ENCODE measurements at places on chromosomes 13 and 19. TPM values are rescaled to one million over a fixed set of nuclear protein-coding genes. Genes with fewer than 3 reads are reported as not detected.

NDUFB7 gene
- 118 TPM for total RNA-seq

RPS19 gene
- total RNA-seq = 3,181 TPM

SH2D3A gene
- 18.2 TPM for total RNA-seq

EVI5L gene
- total RNA-seq = 5.0 TPM

DZIP1 gene
- 0.17 TPM for total RNA-seq

ZNF285 gene
- total RNA-seq = 0.22 TPM

CPAMD8 gene
- 0.31 TPM for total RNA-seq

CGB8 gene
- not detected for total RNA-seq

CD177 gene
- not detected for total RNA-seq

ZNF665 gene
- 4.7 TPM for total RNA-seq

CFAP97D2 gene
- total RNA-seq = not detected

RNF225 gene
- total RNA-seq = 0.21 TPM

SHD gene
- total RNA-seq = not detected

KANK2 gene
- 2.5 TPM for total RNA-seq

ANKLE1 gene
- total RNA-seq = 10.5 TPM

RFXAP gene
- 13.0 TPM for total RNA-seq

TMEM272 gene
- total RNA-seq = 0.31 TPM

OR10H1 gene
- not detected for total RNA-seq

RPS5 gene
- total RNA-seq = 1,415 TPM

LILRA5 gene
- not detected for total RNA-seq

PSG1 gene
- not detected for total RNA-seq
